ENCODE measurements at places on chromosomes 16 and 17. TPM values are rescaled to one million over a fixed set of nuclear protein-coding genes. Genes with fewer than 3 reads are reported as not detected.

The CCDC40 gene
- 21.6 TPM for polyA plus RNA-seq

The RAPGEFL1 gene
- polyA plus RNA-seq, result 5.9 TPM

The SLFN5 gene
- 1.9 TPM for polyA plus RNA-seq

The CNTNAP1 gene
- 74.3 TPM for polyA plus RNA-seq

The NGFR gene
- 0.76 TPM for polyA plus RNA-seq

The ZNF19 gene
- 2.3 TPM for polyA plus RNA-seq

The SLC47A1 gene
- 3.5 TPM for polyA plus RNA-seq

The RPL27 gene
- polyA plus RNA-seq, result 4,890 TPM

The MYH13 gene
- not detected for polyA plus RNA-seq

The DPEP2 gene
- not detected for polyA plus RNA-seq

The SGCA gene
- not detected for polyA plus RNA-seq

The SLC39A11 gene
- polyA plus RNA-seq, result 23.5 TPM

The PRPSAP2 gene
- polyA plus RNA-seq, result 36.6 TPM

The KCNJ12 gene
- polyA plus RNA-seq, result 0.36 TPM

The CCL17 gene
- polyA plus RNA-seq, result not detected

The WBP2 gene
- 55.8 TPM for polyA plus RNA-seq

The ZPBP2 gene
- not detected for polyA plus RNA-seq

The TM4SF5 gene
- not detected for polyA plus RNA-seq

The FBXW10 gene
- 0.03 TPM for polyA plus RNA-seq

All from SK-N-SH (cell line).